ENCODE measurements at places on chromosomes 5 and 9.

DNA sequence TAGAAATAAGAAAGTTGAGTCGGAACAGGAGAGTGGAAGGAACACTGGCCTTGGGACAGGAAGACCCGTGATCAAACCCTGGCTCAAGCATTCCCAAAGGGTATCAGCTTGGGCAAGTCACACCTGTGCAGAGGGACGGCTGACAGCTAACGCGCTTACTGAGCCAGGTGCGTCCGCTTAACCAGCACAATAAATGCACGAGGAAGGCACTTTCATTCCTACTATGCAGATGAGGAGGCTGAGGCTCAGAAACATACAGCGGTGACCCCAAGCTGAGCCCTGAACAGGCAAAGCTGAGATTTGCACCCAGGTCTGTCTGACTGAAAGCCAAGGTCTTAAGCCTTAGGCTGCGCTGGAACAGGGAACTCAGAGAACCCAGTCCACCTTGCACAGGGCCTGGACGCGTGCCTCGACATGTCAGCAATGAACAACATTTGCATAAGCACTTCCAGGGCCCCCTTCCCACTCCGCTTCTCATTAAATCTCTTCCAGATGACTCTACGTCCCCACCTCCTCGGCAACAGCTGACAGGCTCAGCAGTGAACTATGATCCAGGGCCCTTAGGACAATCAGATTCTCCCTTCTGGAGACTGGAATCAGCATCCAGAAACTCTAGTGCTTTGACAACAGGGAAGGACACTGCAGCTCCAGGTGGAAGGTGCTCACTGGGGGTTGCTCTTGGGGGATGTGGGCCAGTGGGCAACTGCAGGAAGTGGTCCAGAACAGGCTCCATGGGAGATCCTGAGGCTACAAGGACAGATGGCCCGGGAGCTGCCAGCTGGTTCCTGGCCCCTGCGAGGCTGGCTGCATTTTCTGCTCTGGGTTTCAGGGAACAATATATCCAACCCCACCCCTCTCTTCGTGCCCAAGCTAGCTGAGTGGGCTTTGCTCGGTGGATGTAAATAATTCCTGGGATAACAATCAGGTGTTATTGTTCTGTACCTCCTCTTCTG is 35.2 kb downstream of the SH3PXD2B start:
- no peak for DNase-seq

- no peak for DNase-seq
These were observed 238.1 kb downstream of the MED10 start for GRCh38 chr5:6140219-6140618.

GRCh38 chr9:93903886-93904648 is 51.1 kb downstream of the BARX1 start:
- DNase-seq = no peak

DNA sequence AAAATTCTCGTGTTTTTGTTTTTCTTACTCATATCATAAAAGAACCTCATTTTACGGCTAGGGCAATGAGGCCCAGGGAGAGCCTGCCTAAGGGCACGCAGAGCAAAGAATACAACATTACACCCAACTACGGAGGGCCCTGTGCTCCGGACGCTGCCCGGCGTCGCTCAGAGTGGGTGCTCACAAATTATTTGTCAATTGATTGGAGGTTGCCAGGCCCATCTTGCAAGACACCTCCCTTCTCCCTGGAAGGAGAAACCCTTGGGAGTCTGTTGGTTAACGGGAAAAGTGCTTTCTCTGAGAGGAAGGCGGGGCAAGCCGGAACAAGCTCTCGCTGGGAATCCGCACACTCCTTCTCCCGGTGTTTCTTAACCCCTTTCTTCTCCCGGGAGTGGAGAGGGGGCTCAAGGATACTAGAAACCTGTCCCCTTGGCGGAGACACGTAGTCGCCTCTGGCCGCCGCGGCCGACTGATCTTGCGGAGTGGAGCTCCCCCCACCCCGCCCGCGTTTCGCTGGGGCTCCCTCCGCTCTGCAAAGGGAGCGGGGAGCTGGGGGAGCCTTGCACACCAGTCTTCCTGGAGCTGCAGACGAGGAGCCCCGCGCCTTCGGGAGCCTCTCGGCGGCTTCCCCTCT is 599.3 kb upstream of the SGCD start:
- no peak for DNase-seq

GRCh38 chr5:104606258-104606829 is 1043.8 kb upstream of the NUDT12 start:
- no peak for DNase-seq

- DNase-seq = no peak
These were observed 99.2 kb downstream of the PHF2 start for GRCh38 chr9:93675336-93676150.

DNA sequence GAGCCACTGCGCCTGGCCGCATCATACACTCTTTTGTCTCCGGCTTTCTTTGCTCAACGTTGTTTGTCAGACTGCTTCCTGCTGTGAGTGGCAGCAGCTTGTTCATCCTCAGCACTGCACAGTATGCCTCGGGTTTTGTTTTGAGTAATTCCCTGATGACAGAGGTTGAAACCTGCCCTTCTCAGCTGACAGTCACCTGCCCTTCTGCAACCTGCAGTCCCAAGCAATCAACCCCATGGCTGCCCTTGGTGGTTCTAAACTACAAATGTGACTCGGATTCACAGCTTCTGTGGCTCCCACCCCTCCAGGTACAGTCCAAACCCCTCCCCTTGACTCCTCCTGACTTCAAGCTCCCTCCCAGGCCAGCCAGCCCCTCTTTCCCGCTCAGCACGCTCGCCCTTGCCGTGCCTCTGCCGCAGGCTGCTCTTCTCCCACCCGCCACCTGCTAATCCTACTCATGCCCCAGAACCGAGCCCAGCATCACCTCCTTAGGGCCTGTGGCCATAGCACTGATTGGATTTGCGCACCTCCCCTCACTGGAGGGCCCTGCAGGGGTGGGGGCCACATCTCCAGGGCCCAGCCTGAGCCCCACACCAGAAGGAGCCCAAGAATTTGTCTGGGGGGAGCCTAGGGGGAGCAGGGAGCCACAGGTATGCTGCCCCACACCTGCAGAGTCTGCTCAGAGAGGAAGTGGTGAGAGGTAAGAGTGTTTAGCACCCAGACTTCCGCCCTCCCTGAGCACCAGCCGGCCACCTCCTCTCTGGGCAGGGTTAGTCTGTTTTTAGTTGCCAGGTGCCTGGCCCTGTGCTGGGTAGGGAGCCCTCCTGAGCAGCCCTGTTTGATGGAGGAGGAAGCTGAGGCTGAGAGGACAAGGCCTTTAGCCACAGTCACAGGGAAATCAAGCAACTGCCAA is 10.1 kb downstream of the EEIG1 start:
- DNase-seq = no peak

Data from EH (cell line).